ENCODE measurements at places on chromosomes 1 and 21. TPM values are rescaled to one million over a fixed set of nuclear protein-coding genes. Genes with fewer than 3 reads are reported as not detected.

The LRRC71 gene
- total RNA-seq = not detected

The CELA2A gene
- total RNA-seq = not detected

- no peak for DNase-seq
Observed at GRCh38 chr1:170593173-170594011, 61.4 kb downstream of the GORAB start.

DNA sequence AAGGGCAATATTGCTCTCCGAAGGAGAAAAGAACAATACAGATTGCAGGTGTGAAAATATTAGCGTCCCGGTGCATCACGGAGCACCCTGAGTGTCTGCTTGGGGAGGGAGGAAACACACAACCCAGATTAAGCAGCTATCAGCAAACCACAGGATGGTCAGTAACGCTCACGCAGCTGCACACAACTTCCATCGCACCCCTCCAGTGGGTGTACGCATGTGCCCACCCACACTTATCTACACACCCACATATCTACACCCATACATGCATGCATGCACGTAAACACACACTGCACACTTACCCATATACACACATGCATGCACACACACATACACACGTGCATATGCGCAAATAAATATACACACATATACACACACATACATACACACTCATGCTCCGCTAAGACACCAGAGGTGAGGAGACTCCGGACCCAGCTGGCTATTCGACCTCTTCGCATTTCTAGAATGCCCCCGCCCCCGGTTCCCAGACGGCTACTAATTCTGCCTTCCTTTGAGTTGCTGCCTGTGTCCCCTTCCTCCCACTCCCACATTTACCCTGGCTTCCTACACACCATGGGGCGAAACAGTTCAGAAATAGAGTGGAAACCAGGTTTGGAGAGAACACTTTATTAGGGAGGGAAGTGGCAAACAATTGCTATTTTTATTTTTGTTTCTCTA, 26.2 kb downstream of the ITPKB start:
- DNase-seq = no peak

GRCh38 chr1:43419627-43420425, 30.1 kb downstream of the SZT2 start:
- no peak for DNase-seq

- no peak for DNase-seq
Observed at GRCh38 chr1:67749844-67750690, 65.1 kb downstream of the GADD45A start.

GRCh38 chr1:228142701-228143136, 2.6 kb downstream of the GUK1 start:
- no peak for DNase-seq

DNA sequence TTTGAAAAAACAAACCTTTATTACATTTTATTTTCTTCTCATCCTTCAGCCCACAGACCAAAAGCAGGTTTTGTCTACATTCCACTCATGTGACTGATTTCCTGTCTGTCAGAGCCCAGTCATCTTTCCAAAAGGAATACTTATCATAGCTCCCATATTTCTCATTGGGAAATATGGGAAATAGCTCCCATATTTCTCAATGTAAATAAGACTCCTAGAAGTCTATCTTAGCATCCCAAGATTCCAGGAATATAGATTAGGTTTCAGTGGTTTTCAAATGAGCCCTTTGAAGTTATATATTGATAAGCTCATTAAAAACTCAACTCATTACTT, 19.1 kb upstream of the NRDC start:
- DNase-seq = no peak

DNA sequence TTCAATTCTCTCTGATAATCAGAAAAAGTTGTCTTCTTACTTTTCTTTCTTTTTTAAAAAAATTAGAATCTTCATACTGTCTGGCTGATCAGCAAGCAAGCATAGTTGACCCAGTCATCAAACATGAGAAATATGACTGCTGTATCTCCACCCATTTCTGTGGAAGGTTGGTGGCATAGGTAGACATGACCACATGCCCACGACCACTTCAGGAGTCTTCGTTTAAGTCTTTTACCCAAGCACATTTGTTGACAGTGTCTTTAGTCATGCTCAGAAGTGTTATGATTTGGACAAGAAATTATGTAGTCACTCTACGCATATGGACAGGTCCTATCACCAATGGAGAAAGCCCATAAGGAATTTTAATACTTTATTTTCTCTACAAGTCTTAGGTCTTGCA, 74.8 kb upstream of the HSPA13 start:
- DNase-seq = no peak
